ENCODE measurements at places on chromosomes 12 and 14.

GRCh38 chr12:6097411-6097810, 27.1 kb downstream of the VWF start:
- H3K36me3 ChIP-seq, result no peaks in the 10 kb centered on the region
- H3K4me1 ChIP-seq, result no peaks in the 10 kb centered on the region
- DNase-seq, result no peak

- H3K4me1 ChIP-seq, result no peaks in the 10 kb centered on the region
- DNase-seq, result no peak
- peaks cover 12% of the 10 kb centered on the region for H3K27me3 ChIP-seq
- H3K4me3 ChIP-seq, result no peak overlapping the region
- no peaks in the 10 kb centered on the region for H3K36me3 ChIP-seq
Observed at GRCh38 chr12:31041033-31041564, 32.6 kb upstream of the DDX11 start.

GRCh38 chr14:34364201-34364600, 97.8 kb downstream of the SPTSSA start:
- H3K36me3 ChIP-seq, result no peaks in the 10 kb centered on the region
- no peak overlapping the region for H3K4me3 ChIP-seq
- H3K27ac ChIP-seq, result no peak overlapping the region
- no peaks in the 10 kb centered on the region for H3K4me1 ChIP-seq
- no peak for DNase-seq
- H3K27me3 ChIP-seq, result no peaks in the 10 kb centered on the region

DNA sequence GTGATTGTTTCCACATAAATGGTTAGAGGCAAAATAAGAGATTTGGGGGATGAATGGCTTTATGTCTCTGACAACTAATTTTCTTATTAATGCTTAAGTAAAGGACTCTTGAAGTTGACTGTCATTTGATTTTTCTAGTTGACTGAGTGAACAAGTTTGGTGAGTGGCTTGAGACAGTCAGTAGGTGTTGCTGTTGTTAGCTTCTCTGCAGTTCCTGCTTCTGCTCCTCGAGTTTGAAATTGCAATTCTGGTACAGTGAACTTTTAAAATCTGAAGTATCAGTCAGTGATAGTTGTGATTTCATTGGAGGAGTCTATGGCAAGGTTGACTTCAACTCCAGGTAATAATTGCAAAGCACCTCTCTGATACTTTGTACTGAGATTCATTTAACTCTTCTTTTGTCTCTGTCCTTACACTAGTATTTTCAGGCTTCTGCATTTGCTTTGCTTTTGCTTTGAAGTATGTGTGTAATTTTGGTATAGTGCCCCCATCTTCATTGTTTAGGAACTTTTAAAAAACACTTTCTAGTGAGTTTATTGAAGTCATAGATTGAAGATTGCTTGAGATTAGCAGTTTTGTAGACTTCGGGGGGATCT, 415.5 kb downstream of the PCNX1 start:
- peak; percentile 29 for DNase-seq
- H3K4me3 ChIP-seq, result no peak overlapping the region

DNA sequence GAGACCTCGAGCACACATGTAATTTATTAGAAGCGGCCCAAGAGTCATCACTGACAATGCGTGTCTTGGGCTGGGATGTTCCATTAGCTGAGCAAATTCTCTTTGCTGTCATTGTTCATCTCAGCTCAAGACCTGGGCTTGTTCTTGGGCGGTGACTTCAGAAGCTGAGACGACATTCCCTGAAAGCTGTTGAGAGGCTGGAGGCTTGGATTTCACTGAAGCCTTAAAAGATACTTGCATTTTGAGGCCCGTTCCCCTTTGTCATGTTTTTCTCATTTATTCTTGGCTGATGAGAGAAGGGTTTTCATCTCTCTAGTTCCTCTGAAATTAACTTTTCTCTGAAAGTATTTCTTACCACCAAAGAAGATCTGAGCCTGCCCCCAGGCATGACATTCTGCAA, 16.6 kb upstream of the SUSD6 start:
- H3K27me3 ChIP-seq, result no peaks in the 10 kb centered on the region
- no peak for DNase-seq
- no peaks in the 10 kb centered on the region for H3K36me3 ChIP-seq

Data from T-cell (primary cell).